M059J (cell line): ENCODE measurements at places on chromosomes 6 and 20. TPM values are rescaled to one million over a fixed set of nuclear protein-coding genes. Genes with fewer than 3 reads are reported as not detected.

- DNase-seq, result peak; percentile 25
Measured at GRCh38 chr20:53961527-53961926, 108.9 kb downstream of the BCAS1 start.

- no peak for DNase-seq
Measured at GRCh38 chr6:100455230-100456124, 9.2 kb downstream of the SIM1 start.

DNA sequence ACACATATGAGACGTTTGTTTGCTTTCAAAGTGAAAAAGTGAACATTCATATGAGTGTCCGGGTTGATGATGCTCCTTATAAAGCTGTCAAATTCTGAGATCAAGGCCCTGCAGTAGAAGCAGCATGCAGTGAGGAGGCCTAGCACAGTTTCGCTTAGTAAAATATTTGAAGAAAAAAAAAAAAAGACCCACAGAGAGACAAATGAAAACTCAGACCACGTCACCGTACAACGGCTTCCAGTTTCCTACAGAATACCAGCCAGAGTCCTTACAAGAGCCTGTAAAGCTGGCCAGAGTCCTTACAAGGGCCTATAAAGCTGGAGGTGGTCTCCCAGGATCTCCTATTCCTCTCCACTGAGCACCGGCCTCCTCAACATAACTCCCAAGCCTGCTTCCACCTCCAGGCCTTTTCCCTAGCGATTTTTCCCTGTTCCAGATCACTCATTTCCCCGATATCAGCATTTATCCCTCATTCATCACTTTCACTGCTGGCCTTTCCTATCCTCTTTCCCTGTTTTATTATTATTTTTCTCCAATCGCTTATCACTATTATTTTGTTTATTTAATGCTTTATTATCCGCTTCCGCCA, 1.5 kb upstream of the HMGN4 start:
- DNase-seq, result peak; percentile 80

GRCh38 chr6:6900569-6901204, 207.1 kb upstream of the RREB1 start:
- DNase-seq, result no peak

Gene PSMB9
- 339 and 412 TPM in 2 replicates for total RNA-seq

Gene ADGRG6
- total RNA-seq, result 8.1 and 8.8 TPM in 2 replicates
